Hepatocyte (in vitro differentiated cells): ENCODE measurements at places on chromosomes 13 and 19. TPM values are rescaled to one million over a fixed set of nuclear protein-coding genes. Genes with fewer than 3 reads are reported as not detected.

GRCh38 chr19:49361438-49362047 is 673 bp downstream of the TEAD2 start:
- H3K36me3 ChIP-seq = no peaks in the 10 kb centered on the region
- DNase-seq = peak; percentile 94
- peak overlapping the region; percentile 95 for H3K4me3 ChIP-seq
- peak overlapping the region; percentile 98 for H3K27ac ChIP-seq
- H3K4me1 ChIP-seq = no peaks in the 10 kb centered on the region

DNA sequence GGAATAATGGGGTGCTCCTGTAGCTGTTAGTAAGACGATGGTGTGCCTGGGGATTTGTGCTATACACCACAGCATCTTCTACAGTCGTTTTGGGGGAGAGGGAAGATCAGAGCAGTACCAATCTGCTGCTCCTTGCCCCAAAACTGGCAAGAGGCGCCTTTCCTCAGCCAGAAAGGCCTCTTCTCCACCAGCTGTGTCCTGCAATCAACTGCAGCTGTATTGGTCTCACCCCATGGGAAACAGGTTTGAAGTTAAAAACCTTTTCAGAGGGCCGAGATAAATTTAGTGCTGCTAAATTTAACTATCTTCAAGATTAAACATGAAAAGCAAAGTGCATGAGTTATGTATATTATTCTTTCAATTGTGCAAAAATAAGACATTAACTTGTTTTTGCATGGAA is 1.2 kb upstream of the RNASEH2B start:
- H3K36me3 ChIP-seq = no peaks in the 10 kb centered on the region
- H3K4me1 ChIP-seq = peaks cover 23% of the 10 kb centered on the region
- no peak for DNase-seq
- no peaks in the 10 kb centered on the region for H3K27me3 ChIP-seq

DNA sequence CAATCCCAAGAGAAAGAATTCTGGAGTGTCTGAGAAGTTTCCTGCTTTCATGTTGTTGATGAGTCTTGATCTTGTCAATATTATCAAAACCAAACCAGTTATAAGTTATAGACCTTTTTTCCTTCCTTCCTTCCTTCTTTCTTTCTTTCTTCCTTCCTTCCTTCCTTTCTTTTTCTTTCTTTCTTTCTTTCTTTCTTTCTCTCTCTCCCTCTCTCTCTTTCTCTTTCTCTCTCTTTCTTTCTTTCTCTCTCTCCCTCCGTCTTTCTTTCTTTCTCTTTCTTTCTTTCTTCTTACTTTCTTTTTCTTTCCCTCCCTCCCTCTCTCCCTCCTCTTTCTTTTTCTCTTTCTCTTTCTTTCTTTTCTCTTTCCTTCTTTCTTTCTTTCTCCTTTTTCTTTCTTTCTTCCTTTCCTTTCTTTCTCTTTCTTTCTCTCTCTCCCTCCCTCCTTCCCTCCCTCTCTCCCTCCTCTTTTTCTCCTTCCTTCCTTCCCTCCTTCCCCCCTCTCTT is at the start of gene OR7G3:
TSS of gene OR7G3 (minus strand) at position 51 of the 506 bp plus-strand sequence. CDS start at position 51, 0 bp downstream.
- H3K36me3 ChIP-seq = no peaks in the 10 kb centered on the region
- no peak for DNase-seq
- no peak within 1 kb of the TSS for H3K4me3 ChIP-seq
- no peaks in the 10 kb centered on the region for H3K4me1 ChIP-seq
- no peaks in the 10 kb centered on the region for H3K27me3 ChIP-seq

Gene SLC10A2
- 1.8 and 2.6 TPM in 2 replicates for total RNA-seq

DNA sequence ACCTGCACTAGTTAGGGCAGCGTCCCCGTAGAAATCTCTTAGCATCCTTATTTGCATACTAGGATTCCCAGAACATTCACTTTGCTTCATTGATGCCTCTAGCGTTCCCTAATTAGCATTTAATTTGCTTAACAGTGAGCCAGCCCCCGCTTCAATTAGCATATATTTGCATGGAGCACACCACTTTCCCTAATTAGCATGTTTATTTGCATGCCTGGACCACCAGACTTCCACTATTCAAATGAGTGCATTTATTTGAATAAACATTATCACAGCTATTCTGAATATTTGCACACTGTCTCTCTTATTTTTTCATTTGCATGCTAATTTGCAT is 69.6 kb downstream of the RYR1 start:
- no peak for DNase-seq
- no peaks in the 10 kb centered on the region for H3K27me3 ChIP-seq
- no peak overlapping the region for H3K4me3 ChIP-seq
- no peak overlapping the region for H3K27ac ChIP-seq
- no peaks in the 10 kb centered on the region for H3K36me3 ChIP-seq
- H3K4me1 ChIP-seq = no peaks in the 10 kb centered on the region

Gene MEDAG
- 0.03 TPM in 1 of 2 replicates, not detected in the other for total RNA-seq

- no peak overlapping the region for H3K27ac ChIP-seq
- H3K36me3 ChIP-seq = no peaks in the 10 kb centered on the region
- no peak overlapping the region for H3K4me3 ChIP-seq
- DNase-seq = no peak
Observed at GRCh38 chr13:91313581-91313980, 33.9 kb upstream of the MIR17HG start.

DNA sequence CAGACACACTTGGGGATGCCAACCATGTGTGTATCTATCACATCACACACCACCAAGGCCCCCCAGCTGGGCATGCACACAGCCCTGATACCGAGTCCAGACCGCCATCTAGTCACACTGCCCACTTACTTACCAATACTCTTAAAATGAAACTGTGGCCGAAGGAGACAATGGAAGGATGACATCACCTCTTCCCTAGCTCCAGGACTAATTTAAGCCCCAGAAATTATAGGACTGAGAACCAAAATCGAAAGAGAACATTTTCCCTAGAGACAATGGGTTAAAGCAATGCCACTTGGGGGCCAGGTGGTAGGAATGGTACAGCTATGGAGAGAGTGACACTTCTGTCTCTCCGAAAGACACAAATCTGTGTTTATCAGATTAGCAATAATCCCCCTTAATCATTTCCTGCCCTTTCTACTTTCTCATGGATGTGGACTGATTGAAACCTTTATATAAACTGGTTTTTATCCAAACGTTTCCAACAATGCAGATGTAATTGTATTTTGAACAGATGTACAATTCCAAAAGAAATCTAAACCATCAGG is 663 bp upstream of the GGACT start:
- H3K4me1 ChIP-seq = no peaks in the 10 kb centered on the region
- H3K27ac ChIP-seq = no peak overlapping the region
- DNase-seq = no peak

Gene ZNF829
- 2.0 TPM in 2 replicates for total RNA-seq

DNA sequence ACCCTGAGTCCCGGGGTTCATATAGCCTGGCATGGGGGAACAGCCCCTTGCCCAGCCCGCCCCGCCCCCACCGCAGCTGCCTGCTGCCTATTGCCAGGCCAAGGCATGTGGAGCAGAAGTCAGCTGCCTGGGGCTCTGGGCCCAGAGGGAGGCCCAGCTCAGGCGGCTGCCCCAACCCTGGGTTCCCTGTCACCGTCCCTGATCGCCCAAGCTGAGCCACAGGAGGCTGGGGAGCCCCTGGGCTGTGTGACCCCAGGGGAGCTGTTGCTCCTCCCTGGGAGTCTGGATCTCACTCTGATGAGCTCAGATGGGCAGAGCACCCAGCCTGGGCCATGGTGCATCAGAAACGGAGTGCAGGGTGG is 1.4 kb downstream of the PLIN4 start:
- H3K4me1 ChIP-seq = no peaks in the 10 kb centered on the region
- no peak overlapping the region for H3K4me3 ChIP-seq
- DNase-seq = no peak
- no peaks in the 10 kb centered on the region for H3K36me3 ChIP-seq
- no peak overlapping the region for H3K27ac ChIP-seq

GRCh38 chr13:20847296-20847695 is 55.2 kb downstream of the XPO4 start:
- H3K27me3 ChIP-seq = no peaks in the 10 kb centered on the region
- DNase-seq = no peak
- no peaks in the 10 kb centered on the region for H3K36me3 ChIP-seq
- H3K4me3 ChIP-seq = no peak overlapping the region
- peaks cover 9% of the 10 kb centered on the region for H3K4me1 ChIP-seq

GRCh38 chr13:21079221-21079620 is 17.8 kb upstream of the LATS2 start:
- H3K4me3 ChIP-seq = no peak overlapping the region
- no peaks in the 10 kb centered on the region for H3K36me3 ChIP-seq
- DNase-seq = no peak
- peaks cover 3% of the 10 kb centered on the region for H3K27me3 ChIP-seq
- H3K27ac ChIP-seq = no peak overlapping the region

GRCh38 chr13:102472650-102473049 is 70.8 kb upstream of the FGF14 start:
- no peaks in the 10 kb centered on the region for H3K36me3 ChIP-seq
- H3K4me1 ChIP-seq = no peaks in the 10 kb centered on the region
- no peak for DNase-seq
- no peak overlapping the region for H3K27ac ChIP-seq
- no peak overlapping the region for H3K4me3 ChIP-seq

DNA sequence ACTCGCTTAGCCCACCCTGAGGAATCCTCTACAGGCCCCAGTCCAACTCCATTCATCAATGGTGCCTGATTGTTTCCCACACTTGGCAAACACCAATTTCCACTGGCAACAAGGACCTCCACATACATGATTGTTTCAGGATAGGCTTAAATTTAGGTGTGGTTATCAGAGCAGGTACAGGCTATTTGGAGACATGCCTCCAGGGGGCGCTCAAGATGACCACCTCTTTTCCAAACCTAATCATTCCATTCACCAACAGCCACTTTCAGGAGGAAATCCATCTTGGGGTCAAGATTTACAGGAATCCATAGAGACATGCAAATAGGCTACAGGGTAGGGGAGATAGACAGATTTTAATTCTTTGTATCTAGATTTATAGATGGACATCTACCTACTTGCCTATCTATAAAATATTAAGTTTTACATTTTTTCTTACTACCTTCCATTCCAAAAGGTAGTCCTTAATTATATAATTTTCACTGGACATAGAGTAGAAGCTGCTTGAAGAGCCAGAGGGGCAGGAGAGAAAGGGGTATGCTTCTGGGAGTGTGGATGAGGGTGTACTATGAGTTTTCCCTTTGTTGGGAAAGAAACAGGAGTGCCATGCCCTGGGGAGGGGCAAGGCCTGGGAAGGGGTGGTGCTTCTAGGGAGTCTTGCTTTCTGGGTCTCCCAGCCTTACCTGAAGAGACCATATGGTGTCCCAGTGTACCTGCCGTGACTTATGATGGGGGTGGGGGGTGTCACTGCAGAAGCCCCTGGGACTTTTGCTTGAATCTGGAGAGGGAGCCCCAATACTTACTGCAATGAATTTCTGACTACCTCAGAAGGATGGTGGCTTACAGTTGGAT is 14.1 kb upstream of the PCDH8 start:
- H3K4me1 ChIP-seq = no peaks in the 10 kb centered on the region
- H3K36me3 ChIP-seq = no peaks in the 10 kb centered on the region
- no peak overlapping the region for H3K27ac ChIP-seq
- no peak overlapping the region for H3K4me3 ChIP-seq
- no peak for DNase-seq

DNA sequence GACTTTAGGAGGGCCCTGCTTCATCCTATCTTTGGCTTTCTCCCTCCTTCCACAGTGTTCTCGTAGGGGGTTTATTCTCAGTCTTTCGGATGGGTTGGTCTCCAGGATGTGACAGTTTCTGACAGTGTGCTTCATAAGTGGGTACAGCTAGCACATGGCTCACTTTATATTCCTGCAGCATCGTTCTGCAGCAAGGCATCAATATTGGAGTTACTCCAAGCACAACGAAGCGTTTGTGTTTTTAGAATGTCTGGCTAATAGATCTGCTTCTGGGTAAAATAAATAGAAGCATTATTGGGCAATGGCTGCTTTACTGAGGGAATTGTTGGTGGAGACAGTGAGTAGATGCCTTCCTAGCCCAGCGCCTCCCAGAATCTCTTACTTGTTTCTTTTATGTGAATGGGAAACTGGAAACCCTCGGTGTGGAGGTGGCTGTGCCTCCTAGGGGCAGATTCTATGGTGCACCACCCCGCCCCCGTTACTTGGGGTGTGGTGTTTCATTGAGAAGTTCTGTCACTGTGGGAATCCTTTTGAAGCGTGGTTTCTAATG is 2.0 kb downstream of the FARP1 start:
- DNase-seq = peak; percentile 49
- H3K27me3 ChIP-seq = no peaks in the 10 kb centered on the region
- H3K4me1 ChIP-seq = peaks cover 36% of the 10 kb centered on the region
- peak overlapping the region; percentile 65 for H3K4me3 ChIP-seq

GRCh38 chr13:110624766-110625756 is 9.7 kb downstream of the NAXD start:
- peak overlapping the region; percentile 94 for H3K27ac ChIP-seq
- DNase-seq = no peak
- no peaks in the 10 kb centered on the region for H3K27me3 ChIP-seq
- H3K36me3 ChIP-seq = no peaks in the 10 kb centered on the region

GRCh38 chr19:4067396-4068046 is 822 bp upstream of the ZBTB7A start:
- H3K4me3 ChIP-seq = peak overlapping the region; percentile 100
- no peaks in the 10 kb centered on the region for H3K27me3 ChIP-seq
- H3K36me3 ChIP-seq = no peaks in the 10 kb centered on the region
- H3K27ac ChIP-seq = peak overlapping the region; percentile 98
- peaks cover 16% of the 10 kb centered on the region for H3K4me1 ChIP-seq

GRCh38 chr13:69418319-69418718 is 689.3 kb upstream of the ATXN8OS start:
- H3K27me3 ChIP-seq = no peaks in the 10 kb centered on the region

Gene SIGLEC8
- 0.13 and 1.2 TPM in 2 replicates for total RNA-seq

DNA sequence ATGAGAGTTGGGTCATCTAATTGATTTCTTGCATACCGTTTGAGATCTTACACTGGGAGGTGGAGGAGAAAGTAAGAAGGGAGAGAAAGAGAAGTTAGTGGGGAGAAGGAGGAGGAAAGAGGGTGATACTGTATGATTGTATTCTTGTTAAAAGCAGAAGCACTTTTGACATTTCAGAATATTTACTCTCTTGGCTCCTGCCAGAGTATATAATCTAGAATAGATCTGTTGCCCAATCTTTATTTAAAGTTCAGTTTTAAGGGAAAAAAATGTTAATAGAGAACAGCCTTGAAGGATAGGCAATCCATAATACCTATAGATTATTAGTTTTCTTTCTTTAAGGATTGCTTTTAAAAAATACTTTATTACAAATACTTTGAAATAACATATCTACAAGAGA is 41.5 kb downstream of the PDS5B start:
- DNase-seq = no peak
- no peak overlapping the region for H3K27ac ChIP-seq

GRCh38 chr19:8578642-8579265 is 1.5 kb upstream of the MYO1F start:
- H3K4me1 ChIP-seq = no peaks in the 10 kb centered on the region
- no peaks in the 10 kb centered on the region for H3K36me3 ChIP-seq
- no peaks in the 10 kb centered on the region for H3K27me3 ChIP-seq

Gene MUC16
- total RNA-seq = 2.5 and 3.2 TPM in 2 replicates

Gene LGALS4
- 147 and 148 TPM in 2 replicates for total RNA-seq

DNA sequence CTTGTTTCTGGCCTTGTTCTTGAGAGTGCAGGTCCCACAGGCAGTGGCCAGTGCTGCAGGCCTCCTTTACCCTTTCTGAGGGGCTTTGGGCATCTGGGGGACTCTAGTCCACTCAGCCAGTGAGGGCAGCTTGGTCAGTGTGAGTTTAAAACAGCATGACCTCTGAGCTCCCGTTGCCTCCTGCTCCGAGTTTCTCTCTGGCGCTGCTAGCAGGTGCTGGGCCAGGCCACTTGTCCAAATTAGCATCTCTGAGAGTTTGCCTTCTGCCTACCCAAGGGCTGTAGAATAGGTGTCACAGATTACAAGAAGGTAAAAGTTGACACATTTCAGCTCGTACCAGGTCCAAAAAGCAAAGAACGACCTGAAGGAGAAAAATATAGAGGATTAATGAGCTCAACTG is 105.9 kb downstream of the SIPA1L3 start:
- no peak overlapping the region for H3K4me3 ChIP-seq
- no peaks in the 10 kb centered on the region for H3K27me3 ChIP-seq
- H3K4me1 ChIP-seq = no peaks in the 10 kb centered on the region
- H3K27ac ChIP-seq = no peak overlapping the region
- no peaks in the 10 kb centered on the region for H3K36me3 ChIP-seq
- no peak for DNase-seq

Gene EBI3
- 3.0 and 5.9 TPM in 2 replicates for total RNA-seq
